ENCODE measurements at places on chromosomes 2 and 18.

DNA sequence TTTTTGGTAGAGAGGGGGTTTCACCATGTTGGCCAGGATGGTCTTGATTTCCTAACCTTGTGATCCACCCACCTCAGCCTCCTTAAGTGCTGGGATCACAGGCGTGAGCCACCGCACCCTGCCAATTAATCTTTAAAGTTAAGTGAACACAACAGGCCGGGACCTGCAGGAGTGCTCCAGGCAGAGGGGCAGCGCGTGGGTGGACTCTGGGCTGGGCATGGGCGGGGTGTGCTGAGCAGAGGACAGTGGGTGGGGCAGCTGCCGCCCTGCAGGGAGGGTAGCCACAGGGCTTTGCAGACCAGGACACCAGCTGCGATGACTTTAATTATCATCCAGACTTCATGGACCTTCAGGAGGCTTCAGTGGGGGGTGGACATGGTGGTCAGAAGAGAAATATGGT lies 8.8 kb upstream of the GPR148 start:
- DNase-seq: no peak

DNA sequence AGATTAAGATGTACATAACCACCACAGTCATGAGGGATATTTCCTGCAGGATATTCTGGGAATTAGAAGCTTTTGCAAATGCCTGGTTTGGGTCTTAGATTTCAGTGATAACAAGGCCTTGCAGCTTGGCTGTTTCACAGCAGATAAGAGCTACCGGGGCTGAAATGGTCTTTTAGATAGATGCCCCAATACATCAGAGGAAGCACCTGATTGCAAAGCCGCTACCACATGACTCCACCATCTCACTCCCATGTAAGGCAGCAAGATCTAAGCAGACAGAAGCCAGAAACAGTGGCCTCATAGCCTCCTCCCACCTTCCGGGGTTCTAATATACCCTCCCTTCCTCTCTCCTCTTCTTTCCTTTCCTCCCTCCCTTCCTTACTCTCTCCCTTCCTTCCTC lies 31.1 kb upstream of the EPG5 start:
- no peak for DNase-seq

DNA sequence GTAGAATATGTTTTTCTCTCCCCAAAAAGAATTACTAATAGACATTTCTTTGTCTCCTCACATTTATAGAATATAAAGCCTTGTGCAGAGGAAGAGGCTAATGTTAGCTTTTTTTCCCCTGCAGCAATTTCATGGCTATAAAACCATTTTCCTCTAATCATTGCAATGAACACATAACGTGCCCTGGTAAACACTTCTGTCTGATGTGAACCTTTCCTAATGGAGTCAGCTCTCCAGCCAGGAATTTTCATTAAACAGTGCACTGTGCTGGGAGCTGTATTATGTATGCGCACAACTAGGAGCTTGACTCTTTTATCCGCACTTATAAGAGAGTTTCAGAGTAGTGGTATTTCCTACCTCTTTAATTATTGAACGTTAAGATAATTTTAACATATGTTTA lies 63.9 kb upstream of the SPATS2L start:
- DNase-seq: no peak

GRCh38 chr2:61334466-61334865 lies 136.4 kb downstream of the USP34 start:
- no peak for DNase-seq

DNA sequence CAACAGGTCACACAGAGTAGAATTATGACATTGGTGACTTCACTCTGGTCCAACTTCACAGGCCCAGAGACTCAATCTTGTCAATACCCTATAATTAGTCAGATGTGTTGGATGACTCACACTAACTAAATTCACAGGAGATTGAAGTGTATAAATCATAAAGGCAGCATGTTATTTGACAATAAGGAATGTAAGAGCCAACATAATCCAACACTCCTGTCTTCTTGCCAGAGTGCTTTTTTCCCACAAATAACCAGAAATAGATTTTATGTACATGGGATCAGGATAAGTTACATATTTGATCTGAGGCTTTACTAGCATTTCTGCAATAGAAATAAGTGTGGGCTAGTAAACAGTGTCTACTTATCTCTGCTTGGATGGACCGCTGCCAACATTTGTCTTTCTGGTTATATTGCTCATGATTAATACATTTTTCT lies 42.2 kb upstream of the ZSWIM2 start:
- DNase-seq: no peak

DNA sequence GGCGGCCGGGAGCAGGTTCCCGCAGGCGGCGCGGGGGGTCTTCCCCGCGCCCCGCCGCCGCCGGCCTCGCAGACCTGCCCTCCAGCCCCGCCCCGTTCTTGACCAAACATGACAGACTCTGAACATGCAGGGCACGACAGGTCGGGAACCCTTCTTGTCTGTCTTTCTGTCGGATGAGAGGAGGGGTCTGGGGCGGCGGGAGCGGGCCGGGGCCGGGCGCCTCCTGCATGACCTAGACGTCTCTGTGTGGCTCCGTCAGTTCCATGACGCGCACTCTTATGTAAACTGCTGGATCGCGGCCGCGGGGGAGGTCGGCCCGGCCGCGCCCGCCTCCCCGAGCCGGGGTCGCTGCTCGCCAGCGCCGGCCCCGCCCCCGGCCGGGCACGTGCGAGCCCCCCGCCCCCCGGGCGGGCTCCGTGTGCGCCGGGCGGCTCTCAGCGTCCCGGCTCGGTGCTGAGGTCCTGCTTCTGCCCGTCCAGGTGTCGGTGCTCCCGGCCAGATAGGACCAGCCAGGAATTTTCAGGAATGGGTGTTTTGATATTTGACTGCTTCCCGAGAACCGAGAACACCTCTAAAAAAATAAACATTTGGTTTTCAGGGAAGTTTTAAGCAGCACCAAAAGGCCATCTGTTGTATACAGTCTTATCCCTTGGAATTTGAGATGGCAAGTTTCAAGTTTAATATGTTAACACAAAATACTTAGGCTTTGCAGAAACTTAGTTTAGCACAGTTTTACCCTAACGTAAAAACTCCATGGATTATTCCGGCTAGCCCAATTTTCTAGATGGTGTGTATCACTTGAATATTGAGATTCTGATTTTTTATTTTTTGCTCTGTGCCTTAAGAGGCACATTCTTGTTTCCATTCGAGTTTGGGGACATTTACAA lies 733 bp downstream of the ZC3H6 start:
- peak; percentile 48 for DNase-seq

DNA sequence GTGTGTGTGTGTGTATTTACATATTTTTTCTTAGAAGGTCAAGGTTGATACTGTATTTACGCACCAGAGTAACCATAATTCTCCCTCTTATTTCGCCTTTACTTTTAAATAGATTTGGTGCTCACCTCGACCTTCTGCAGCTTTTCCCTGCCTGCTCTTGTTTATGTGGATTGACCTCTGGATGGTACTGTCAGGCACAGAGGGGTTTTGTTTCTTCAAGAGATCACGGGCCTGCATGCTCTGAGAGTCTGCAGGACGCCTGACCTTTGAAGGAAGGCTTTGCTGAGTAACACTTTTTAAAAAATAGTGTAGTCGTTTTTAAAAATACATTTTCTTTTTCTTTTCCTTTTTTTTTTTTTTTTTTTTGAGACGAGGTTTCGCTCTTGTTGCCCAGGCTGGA lies 18.1 kb upstream of the EFHD1 start:
- no peak for DNase-seq

DNA sequence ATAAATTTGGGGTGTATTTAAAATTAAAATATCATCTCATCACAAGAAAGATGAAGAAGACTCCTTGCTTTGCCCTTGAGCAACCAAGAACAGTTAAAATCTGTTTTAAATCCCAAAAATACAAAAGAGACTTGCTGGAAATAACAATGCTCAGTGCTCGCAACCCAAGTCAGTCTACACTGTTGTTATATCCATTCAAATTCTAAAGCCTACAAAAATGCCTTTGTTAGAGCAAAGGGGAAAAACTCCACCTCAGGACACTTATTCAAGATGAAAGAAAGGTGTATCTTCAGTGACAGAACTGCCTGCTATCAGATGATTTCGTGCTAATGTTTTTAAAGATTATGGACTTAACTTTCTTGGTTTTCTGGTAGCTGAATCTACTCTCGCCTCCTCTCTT lies 111.9 kb upstream of the TANK start:
- no peak for DNase-seq

DNA sequence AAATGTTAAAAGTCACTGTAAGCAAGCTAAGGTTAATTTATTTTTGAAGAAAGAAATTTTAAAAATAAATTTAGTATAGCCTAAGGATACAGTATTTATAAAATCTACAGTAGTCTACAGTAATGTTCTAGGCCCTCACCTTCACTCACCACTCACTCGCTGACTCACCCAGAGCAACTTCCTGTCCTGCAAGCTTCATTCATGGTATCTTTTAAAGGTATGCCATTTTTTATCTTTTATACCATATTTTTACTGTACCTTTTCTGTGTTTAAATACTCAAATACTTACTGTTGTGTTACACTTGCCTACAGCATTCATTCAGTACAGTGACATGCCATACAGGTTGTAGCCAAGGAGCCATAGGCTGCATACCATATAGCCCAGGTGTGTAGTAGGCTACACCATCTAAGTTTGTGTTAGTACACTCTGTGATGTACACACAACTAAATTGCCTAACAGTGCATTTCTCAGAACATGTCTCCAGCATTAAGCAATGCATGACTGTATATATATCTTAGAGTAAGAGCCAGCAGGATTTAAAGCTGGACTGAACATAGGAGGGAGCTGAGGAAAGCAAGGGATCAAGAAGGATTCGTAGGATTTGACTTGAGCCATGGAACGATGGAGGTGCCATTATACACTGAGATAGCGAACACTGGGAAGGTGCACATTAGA lies 83.1 kb upstream of the KLF7 start:
- no peak for DNase-seq

DNA sequence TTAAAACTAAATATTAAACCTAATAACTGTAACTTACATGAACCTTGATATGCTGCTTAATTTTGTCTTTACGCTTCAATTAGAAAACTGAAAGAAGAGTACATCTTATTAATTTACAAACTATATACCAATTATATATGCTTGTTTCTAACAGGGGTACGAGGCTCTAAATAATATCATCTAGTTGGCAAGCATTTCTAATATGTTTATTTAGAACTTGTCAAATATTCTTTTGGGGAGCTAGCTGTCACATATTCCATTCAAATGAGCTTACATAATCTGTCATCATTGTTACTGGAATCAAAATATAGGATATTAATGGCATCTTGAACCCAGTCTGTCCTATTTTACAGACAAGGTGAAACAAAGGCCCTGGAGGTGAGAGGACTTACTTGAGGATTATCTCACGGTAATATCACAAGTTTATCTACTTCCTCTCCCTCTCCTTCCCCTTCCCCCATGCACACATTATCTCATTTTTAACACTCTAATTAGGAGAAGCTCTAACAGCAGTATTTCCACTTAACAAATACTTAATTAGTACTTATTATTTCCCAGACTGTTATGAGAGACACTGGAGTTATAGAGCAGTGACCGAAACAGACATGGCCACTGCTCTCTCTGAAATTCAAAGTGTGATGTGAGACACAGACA lies 3.5 kb downstream of the PRKD3 start:
- no peak for DNase-seq

DNA sequence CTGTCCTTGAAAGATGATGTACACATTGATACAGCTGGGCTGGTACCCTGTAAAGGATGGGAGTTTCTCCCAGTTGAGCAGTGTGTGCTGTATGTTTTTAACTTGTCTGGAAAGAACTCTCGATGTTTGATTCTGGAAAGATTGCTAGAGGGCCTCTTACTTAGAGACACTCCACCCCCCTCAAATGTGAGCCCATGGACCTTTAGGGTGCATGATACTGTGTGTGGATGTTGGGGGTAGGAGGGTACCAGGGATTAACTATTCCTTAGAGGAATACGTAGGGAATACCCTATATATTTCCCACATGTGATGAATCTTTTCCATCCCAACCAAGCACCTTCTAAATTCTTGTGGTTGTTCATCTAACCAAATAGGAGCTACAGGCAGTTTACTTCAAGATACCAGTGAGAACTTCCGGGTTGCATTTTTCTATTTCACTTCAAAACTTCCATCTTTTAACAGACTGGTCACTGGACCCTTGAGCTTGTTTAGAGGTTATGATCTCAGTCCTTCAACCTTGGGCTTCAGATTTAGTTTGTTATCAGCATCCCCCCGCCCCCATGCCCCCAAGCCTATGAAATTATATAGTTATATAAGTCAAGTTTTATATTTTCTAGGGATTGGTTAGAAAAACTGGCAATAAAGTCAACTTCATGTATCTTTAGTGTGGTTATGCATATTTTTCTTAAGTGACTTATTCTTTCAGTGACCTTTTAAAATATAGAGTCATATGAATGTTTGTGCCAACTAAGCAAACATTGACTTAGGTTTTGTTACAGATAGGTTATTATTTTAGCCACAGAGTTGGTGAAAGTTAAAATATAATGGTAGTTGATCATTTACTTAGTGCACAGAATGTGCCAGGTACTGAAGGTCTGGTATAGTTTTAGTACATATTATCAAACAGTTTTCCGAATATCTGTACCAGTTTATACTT lies 18.2 kb downstream of the AFTPH start:
- DNase-seq: no peak

- no peak for DNase-seq
Observed at GRCh38 chr2:129443235-129443864, 536.1 kb upstream of the RAB6C start.

DNA sequence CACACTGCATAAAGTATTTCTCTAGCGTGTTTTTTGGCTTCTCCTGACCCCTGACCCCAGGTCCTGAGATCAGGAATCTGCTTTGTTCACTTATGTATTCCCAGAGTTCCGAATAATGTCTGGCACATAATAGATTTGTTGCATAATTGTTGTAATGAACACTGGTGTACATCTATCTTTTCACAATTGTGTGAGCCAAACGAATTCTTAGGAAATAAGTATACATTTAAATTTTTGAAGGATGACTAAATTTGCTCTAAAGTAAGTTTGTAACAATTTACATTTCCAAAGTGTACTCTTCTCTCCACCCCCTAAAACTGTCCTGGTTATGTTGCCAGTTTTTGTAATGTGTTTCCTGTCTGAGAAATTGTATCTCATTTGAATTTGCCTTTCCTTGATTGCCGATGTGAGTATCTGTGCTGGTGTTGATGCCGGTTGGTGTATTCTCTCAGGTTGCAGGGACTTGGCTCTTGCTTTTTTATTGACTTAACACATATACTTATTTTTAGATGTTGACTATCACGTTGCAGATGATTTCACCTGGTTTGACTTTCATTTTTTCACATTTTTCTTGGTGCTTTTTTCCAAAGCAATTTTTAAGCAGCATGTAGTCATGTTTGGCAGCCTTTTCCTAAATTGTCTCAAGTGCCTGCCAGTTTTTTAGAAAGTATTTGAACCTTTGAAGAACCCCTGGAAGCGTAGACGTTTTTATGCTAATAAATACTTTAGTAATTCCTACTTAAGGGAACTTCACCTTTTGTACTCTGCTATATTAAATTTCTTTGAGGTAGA lies 16.1 kb upstream of the FARP2 start:
- DNase-seq: no peak
